ENCODE measurements at places on chromosomes 11 and 22.

DNA sequence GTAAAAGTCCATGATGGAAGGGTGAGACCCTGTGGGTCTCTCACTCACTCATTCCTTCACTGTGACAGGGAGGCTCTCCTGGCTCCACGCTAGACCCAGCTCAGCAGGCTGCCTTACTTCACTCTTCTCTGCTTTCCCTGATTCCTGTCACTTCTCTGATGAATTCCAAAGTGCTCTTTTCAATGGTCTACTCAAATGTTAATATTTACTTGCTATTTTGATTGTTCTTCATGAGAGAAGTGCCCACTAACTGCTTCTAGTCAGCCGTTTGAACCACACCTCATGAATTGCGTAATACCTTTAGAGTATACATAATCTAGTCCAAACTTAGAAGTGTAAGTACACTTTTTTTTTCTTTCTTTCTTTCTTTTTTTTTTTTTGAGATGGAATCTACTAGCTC is 1350.2 kb upstream of the RAG2 start:
- DNase-seq: no peak

DNA sequence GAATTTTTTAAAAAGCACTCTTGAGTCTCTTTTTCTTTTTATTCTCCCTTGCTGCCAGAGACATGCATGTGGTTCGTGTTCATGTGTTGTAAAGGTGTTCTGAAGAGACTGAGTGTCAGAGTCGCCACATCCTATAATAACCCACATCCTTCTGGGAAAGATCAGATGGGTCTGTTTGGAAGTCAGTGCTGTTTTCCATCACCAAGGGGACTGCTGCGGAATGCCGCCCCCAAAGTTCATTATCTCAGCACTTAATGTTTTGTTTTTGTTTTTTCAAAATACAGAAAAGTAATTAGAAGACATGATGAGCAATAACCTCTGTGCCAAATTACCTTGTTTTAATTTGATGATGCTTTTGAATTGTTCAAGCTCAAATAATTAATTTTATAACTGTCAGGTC is 56.9 kb upstream of the EIF3M start:
- DNase-seq: no peak

DNA sequence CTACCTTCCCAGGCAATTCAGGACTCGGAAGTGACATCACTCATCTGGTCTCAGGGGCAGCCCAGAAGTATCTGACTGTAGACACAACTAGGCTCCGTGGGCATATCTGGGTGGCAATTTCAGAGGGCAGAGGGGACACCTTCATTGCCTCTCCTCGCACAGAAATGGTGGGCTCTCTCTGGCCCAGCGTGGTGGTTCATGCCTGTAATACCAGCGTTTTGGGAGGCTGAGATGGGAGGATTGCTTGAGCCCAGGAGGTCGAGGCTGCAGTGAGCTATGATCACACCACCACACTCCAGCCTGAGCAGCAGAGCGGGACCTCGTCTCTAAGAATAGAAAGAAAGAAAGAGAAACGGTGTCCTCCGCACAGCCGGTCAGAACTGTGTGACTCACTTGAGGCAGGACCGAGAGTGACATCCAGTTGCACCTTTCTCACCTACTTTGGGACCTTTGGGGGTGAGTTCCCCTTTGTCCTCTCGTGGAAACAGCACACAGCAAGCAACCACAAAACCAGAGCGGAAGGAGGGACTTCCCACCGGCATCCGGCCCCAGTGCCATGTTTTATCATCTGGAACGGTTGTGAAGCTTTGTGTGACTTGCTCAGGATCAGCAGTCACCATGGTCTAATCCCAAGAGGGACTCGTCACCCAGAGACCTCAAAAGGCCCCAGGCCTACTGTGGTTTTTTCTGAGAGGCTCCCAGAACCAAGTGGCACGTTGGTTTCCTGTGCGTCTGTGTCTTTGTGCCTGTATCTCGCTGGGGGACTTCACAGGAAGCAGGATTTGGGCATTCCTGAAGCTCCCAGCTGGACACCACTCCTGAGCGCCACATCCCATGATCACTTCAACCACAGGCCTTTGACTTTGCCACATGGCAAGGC is 38.4 kb upstream of the EMID1 start:
- peak; percentile 93 for DNase-seq

- no peak for DNase-seq
Observed at GRCh38 chr11:37141707-37142106, 543.7 kb upstream of the RAG2 start.

DNA sequence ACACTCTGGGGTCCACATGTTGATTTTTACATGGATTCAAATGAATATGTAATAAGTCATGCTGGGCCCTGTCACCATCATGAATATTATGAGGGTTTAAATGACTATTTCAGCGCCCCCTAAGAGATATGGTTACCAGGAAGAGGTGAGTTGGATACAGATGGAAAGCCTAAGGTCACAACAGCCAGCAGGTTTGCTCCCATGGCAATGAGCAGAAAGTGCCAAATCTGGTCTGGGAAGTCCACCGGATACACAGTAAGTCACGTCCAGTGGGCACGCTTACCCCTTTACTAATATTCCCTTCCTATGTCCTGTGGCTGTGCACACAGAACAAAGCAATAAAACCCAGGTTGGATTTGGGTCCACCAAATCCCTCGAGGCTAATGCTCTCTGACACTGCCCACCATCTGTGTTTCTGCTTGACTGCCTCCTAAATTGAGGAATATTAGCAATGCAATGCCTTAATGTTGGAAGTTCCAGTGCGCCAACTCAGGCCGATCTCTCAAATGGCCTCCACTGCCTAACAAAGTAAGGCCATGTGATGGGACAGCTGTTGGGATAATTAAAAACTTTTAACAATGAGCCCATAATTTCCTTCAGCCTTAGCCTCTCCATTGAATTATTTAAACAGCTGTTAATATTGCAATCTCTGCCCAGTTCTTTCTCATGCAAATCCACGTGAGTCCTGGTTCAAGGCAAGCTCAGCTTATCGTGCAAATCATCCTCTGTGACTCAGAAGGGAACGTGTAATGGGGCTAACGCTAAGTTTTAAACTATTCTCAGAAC is 97.6 kb downstream of the SLC1A2 start:
- DNase-seq: no peak

- DNase-seq: no peak
Observed at GRCh38 chr11:39628311-39628710, 1831.1 kb downstream of the LRRC4C start.

- no peak for DNase-seq
Observed at GRCh38 chr11:118139578-118139977, 13.0 kb downstream of the SCN4B start.

All from GF-D8 (cell line).